ENCODE measurements at places on chromosomes 4 and X.

- no peak for DNase-seq
These were observed 584.2 kb downstream of the SPRY1 start for GRCh38 chr4:123980736-123981300.

- no peak for DNase-seq
These were observed 125.1 kb upstream of the FUNDC1 start for GRCh38 chrX:44667771-44668170.

DNA sequence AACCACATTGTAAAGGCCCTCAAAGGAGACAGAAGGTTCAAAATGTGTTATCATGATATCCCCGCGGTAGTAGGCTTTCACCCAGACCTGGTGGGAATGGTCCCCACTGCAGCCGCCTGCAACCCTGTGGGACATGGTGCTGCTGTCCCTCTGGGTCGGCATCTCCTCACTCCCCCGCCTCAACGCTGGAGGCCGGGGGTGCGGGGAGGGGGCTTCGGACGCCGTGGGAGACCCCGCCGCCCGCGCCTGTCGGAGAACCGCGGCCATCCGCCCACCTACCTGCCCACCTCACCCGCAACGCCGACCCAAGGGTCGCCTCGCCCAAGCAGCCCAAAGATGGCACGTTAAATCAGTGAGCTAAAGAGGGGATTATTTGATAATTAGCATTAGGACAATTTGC is 11.2 kb upstream of the ARMCX1 start:
- no peak for DNase-seq

DNA sequence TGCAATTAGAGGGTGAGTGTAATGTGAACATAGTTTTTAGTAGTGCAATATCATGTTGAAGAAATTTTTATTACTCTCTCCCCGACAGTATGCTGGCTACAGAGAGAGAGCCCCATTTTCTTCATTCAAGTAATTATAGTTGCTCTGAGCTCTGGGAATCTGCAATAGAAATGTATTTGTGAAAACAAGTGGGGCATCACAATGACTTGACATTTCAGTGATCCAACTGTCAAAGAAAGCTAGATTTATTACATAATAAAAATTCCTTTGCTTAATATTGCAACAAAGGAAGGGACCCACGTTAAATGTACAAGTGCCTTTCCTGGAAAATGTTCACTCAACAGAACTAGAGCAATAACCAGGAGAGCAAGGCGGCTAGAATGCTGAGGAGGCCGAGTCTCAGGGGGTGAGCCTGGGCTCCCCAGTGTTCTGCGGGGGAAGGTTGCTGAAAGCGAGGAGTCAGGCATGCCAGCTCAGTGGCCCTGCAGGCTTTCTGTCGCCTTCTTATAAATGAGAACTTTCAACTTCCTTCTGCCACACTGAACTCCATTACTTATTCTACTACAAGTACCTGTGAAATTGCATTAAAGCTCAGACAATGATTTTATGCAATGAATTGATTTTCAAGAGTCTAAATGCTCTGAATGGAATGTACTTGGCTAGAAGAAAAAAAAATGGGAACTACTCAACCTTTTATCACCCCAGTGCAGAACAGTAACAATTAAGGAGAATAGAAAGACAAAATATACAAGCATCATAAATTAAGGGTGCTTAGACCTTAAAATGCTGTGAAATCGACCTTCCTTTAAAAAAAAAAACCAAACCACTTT is 476.4 kb downstream of the AFF2 start:
- DNase-seq: no peak

DNA sequence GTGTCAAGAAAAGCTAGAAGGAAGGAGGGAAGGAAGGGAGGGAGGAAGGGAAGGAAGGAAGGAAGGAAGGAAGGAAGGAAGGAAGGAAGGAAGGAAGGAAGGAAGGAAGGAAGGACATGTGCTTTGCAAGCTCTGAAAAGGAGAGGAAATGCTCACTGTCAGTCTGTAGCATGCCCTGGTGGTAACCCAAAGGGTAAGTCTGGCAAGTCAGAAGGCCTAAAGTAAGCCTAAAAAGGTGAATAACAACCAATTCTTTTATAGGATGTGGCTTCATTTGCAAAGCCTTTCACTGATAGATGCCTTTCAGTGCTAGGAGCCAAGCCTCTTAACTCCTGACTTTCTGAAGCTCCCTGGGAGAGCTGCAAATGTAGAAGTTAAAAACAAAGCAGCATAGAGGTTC is 542.6 kb downstream of the CFAP47 start:
- DNase-seq: no peak

DNA sequence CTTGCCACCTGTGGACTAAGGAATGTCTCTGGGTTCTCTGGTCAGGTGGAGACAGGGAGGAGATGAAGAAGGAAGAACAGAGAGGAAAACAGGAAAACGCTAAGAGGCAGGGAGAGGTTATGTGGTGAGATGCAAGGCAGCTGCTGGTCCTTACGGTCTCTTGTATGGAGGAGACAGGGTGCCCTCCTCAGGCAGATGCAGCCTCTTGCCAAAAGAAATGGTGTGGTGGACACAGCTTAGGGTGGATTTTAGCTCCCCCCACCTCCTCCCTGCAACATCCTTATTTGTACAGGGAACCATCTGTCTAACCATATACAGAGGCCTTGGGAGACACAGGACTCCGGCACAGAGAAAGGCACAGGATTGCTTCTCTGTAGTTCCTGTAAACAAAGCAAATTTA is 9.7 kb downstream of the OCIAD2 start:
- DNase-seq: no peak

- DNase-seq: no peak
These were observed at the start of gene MGARP for GRCh38 chr4:139279760-139280620. Gene MGARP, minus strand, starts transcription at chr4:139280225. Its CDS starts 67 bp downstream, at chr4:139280158.

DNA sequence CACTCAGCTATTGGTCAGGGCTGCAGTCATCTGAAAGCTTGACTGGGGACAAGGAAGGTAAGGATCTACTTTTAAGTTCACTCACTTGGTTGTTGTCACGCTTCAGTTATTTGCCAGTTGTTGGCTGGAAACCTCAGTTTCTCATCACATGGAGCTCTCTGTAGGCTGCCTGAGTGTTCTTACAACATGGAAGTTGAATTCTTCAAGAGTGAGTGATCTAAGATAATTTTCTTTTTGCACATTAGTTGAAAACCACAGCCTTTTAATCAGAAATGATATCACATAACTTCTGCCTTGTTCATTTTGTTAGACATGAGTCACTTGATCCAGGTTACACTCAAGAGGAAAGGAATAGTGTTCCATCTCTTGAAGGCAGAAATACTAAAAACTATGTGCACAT is 552.7 kb downstream of the RAPGEF2 start:
- no peak for DNase-seq

- no peak for DNase-seq
These were observed 456.0 kb upstream of the FAM241A start for GRCh38 chr4:111689214-111689613.

DNA sequence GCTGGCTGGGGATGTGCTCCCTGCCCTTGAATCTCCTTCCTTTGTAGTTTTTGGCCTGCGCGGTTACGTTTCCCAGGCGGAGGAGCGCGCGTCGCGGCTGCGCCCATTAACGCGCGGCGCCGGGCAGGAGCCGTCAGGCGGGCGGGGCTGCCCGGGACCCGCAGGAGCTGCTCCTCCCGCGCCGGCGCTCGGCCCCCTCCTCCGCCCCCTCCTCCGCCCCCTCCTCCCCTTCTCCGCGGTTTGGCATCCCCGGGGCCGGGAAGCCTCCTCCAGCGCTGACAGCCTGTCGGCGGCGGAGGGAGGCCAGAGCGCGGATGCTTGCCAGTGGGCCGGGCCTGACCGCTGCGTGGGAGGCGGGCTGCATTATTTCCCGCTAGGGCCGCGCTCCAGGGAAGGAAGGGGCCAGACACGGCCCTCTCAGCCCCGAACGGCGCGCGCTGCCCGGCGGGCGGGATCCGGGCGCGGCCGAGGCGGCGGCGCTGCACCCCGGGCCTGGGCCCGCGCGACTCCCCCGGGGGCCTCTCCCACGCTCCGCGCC is at the start of gene DCLK2:
DCLK2 (plus strand) TSS at position 405 of the 538 bp plus-strand sequence. CDS start 583 bp downstream, outside the sequence.
- peak; percentile 17 for DNase-seq

GRCh38 chr4:40194602-40195161 is 2.1 kb upstream of the RHOH start:
- DNase-seq: peak; percentile 56

DNA sequence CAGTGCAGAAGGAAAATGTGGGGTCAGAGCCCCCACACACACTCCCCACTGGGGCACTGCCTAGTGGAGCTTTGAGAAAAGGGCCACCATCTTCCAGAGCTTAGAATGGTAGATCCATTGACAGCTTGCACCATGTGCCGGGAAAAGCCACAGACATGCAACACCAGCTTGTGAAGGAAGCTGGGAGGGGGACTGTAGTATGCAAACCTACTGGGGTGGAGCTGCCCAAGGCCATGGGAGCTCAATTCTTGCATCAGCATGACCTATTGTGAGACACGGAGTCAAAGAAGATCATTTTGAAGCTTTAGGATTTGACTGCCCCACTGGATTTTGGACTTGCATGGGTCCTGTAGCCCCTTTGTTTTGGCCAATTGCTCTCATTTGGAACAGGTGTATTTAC is 142.8 kb upstream of the ARHGEF9 start:
- no peak for DNase-seq

DNA sequence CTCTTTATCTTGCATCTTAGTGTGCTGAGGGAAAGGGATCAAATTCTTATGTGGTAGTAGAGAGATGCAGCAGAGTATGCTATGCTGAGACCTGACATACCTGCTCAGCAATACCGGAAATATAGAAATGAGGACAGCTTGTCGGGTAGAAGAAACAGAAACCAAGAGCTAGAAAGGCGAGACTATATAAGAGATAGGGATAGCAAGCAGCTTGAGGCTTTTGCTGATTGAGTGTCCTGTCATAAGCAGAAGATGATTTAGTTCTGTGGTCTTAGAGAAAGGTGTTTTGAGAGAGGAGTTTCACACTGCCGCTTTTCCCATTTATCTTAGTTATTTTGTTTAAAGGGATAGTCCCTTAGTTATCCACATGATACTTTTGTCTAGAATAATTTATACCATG is 31.7 kb downstream of the USP9X start:
- DNase-seq: no peak

- no peak for DNase-seq
These were observed 30.1 kb downstream of the CYTL1 start for GRCh38 chr4:4989083-4989622.
